ENCODE measurements at places on chromosomes 3 and 15. TPM values are rescaled to one million over a fixed set of nuclear protein-coding genes. Genes with fewer than 3 reads are reported as not detected.
A peak's percentile ranks its signal among the peaks of the same experiment; 100 is the strongest.

KBTBD13 gene
- total RNA-seq: not detected

EIF4E3 gene
- total RNA-seq: 63.7 TPM

RETNLB gene
- total RNA-seq: not detected

GRCh38 chr15:62894322-62895085 is 148.0 kb upstream of the TPM1 start:
- H3K27me3 ChIP-seq: peaks cover 50% of the 10 kb centered on the region
- H3K36me3 ChIP-seq: peaks cover 3% of the 10 kb centered on the region
- no peak overlapping the region for H3K4me3 ChIP-seq
- H3K27ac ChIP-seq: no peak overlapping the region

GRCh38 chr3:46559091-46559704 is 6.9 kb downstream of the LRRC2 start:
- H3K27ac ChIP-seq: no peak overlapping the region
- no peaks in the 10 kb centered on the region for H3K36me3 ChIP-seq
- peak overlapping the region; percentile 93 for H3K4me3 ChIP-seq
- H3K4me1 ChIP-seq: peaks cover 15% of the 10 kb centered on the region
- DNase-seq: no peak

DNA sequence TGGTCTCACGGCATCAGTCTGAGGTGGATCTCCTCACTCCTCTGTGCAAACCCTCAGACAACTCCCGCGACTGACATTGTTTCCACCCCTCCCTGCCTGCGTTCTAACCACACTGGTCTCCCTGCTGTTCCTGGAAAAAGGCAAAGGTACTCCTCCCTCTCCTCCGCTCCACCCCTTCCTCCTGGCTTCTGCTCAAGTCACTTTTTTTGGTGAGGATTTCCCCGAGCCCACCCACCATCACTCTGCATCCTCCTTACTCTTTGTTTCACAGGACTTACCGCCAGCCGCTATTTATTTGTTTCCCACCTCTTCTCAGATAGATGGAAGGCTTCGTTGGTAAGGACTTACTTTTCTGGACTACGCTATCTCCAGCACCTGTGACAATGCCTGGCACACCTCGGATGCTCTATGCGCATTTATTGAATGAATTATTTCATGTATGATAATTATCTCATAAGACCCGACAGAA is 25.6 kb downstream of the PRR23E start:
- no peaks in the 10 kb centered on the region for H3K4me1 ChIP-seq
- H3K27ac ChIP-seq: no peak overlapping the region
- H3K27me3 ChIP-seq: peaks cover 14% of the 10 kb centered on the region
- DNase-seq: no peak
- H3K4me3 ChIP-seq: no peak overlapping the region
- peaks cover 2% of the 10 kb centered on the region for H3K36me3 ChIP-seq

GRCh38 chr3:196192524-196193051 is 18.6 kb downstream of the ZDHHC19 start:
- no peak for DNase-seq
- peak overlapping the region; percentile 90 for H3K4me3 ChIP-seq
- H3K36me3 ChIP-seq: peaks cover 4% of the 10 kb centered on the region
- H3K27ac ChIP-seq: peak overlapping the region; percentile 99

- no peak overlapping the region for H3K27ac ChIP-seq
- H3K36me3 ChIP-seq: peaks cover 3% of the 10 kb centered on the region
- H3K4me1 ChIP-seq: peaks cover 8% of the 10 kb centered on the region
- no peaks in the 10 kb centered on the region for H3K27me3 ChIP-seq
Measured at GRCh38 chr3:17579289-17580031, 163.0 kb downstream of the TBC1D5 start.

DNA sequence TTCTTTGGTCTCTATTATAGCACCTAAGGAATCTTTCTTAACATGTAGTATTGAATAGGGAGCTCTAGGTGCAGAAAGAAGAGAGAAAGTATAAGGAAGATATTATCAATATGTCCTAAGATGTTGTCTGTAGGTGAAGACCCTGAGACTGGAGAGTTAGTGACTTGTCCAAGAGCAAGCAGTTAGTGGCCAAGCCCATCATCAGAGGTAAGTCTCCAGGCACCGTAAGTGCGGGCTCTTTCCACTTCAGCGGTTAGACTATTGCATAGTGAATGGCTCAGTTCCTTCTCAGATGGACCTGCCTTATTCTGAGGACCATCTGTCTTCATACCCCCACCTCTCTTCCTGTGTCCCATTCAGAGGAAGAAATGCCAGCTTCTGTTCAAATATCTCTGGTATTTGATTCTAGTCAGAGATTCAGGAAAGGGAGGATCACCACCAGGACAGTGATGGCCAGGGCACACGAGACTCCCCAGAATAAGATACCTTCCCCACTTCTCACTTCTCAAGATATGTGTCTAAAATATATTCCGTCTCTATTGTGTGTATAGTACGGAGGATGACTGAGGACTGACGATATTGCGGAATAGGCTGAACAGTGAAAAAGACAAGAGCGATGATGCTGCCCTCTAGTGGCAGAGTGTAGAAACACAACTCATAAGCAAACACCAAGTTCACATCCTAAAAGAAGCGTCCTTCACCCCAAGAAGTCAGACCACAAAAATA is 19.1 kb upstream of the ADGRG7 start:
- DNase-seq: peak; percentile 35
- H3K27me3 ChIP-seq: peaks cover 7% of the 10 kb centered on the region
- peak overlapping the region; percentile 47 for H3K4me3 ChIP-seq
- no peaks in the 10 kb centered on the region for H3K36me3 ChIP-seq
- no peak overlapping the region for H3K27ac ChIP-seq

DNA sequence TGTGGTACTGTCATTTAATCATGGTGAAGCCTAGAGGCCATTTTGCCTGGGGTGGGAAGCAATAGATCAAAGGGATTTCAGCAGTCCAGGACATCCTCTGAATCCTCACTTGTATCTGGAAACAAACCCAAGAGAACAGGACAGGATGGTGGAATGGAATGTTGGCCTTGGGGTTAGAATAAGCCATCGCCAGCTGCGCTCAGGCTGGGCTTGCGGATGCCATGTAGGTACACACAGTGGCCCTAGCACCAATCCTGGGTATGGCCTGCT is 76.5 kb upstream of the ALDH1A3 start:
- H3K36me3 ChIP-seq: no peaks in the 10 kb centered on the region
- no peak overlapping the region for H3K4me3 ChIP-seq
- DNase-seq: no peak
- H3K27ac ChIP-seq: no peak overlapping the region

DNA sequence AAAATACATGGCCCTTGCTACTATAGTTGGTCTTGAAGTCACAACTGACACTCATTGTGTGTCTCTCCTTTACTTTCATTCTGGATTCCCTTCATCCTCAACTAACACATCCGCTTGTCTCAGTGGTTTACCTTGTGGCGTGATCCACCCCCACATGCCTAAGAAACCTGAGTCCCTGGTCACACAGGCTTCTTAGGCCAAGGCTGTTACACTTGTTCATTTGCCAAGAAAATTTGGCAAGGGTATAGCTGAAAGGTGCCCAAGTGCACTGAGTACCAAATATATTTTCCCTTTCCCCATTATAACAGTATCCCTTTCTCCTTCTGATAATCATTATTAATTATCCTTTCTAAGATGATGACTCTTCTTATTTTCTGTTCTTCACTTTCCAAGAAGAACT is 207.6 kb upstream of the STAC start:
- H3K4me1 ChIP-seq: no peaks in the 10 kb centered on the region
- H3K27me3 ChIP-seq: no peaks in the 10 kb centered on the region
- H3K36me3 ChIP-seq: no peaks in the 10 kb centered on the region
- no peak overlapping the region for H3K27ac ChIP-seq

DNA sequence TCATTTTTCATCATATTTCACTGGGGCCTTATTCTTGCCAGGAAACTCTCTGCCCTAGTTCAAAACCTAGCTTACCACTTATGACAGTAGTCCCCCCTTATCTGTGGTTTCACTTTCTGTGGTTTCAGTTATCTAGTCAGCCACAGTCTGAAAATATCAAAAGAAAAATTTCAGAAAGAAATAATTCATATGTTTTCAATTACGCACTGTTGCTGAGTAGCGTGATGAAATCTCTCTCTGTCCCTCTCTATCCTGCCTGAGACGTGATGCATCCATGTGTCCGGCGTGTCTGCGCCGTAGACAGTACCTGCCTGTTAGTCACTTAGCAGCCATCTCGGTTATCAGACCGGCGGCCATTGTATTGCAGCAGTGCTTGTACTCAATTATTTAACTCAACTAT is 369.9 kb upstream of the MCTP2 start:
- peaks cover 2% of the 10 kb centered on the region for H3K36me3 ChIP-seq
- DNase-seq: no peak
- peaks cover 24% of the 10 kb centered on the region for H3K27me3 ChIP-seq
- H3K27ac ChIP-seq: peak overlapping the region; percentile 24
- H3K4me1 ChIP-seq: peaks cover 20% of the 10 kb centered on the region

GRCh38 chr3:147414390-147415138 is 5.4 kb downstream of the ZIC1 start:
- no peak for DNase-seq
- H3K27me3 ChIP-seq: peaks cover 73% of the 10 kb centered on the region
- peaks cover 6% of the 10 kb centered on the region for H3K4me1 ChIP-seq
- H3K4me3 ChIP-seq: no peak overlapping the region
- H3K36me3 ChIP-seq: peaks cover 3% of the 10 kb centered on the region
- no peak overlapping the region for H3K27ac ChIP-seq

DNA sequence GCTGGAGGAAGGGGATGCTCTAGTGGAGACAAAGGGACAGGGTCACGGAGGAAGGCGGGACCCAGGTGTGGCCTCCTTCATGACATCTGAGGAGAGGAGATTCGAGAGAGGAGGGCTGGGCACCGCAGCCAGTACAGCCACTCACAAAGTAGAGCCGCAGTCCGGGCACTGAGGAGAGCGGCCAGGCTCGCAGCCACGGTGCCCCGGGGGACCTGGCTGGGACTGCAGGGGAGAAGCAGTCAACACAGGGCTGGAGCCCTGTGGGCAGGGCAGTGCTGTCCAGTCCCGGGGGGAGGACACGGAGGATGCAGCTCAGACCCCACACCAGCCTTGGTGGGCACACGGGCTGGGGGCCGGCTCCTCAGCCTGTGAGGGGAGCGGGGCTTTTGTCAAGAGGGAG is 40.3 kb downstream of the HMCES start:
- no peaks in the 10 kb centered on the region for H3K27me3 ChIP-seq
- peaks cover 11% of the 10 kb centered on the region for H3K4me1 ChIP-seq
- no peak overlapping the region for H3K4me3 ChIP-seq
- H3K27ac ChIP-seq: no peak overlapping the region
- peaks cover 2% of the 10 kb centered on the region for H3K36me3 ChIP-seq

GRCh38 chr3:178174201-178174915 is 361.9 kb upstream of the KCNMB2 start:
- H3K4me1 ChIP-seq: no peaks in the 10 kb centered on the region
- no peak overlapping the region for H3K27ac ChIP-seq
- no peaks in the 10 kb centered on the region for H3K36me3 ChIP-seq
- no peaks in the 10 kb centered on the region for H3K27me3 ChIP-seq

DNA sequence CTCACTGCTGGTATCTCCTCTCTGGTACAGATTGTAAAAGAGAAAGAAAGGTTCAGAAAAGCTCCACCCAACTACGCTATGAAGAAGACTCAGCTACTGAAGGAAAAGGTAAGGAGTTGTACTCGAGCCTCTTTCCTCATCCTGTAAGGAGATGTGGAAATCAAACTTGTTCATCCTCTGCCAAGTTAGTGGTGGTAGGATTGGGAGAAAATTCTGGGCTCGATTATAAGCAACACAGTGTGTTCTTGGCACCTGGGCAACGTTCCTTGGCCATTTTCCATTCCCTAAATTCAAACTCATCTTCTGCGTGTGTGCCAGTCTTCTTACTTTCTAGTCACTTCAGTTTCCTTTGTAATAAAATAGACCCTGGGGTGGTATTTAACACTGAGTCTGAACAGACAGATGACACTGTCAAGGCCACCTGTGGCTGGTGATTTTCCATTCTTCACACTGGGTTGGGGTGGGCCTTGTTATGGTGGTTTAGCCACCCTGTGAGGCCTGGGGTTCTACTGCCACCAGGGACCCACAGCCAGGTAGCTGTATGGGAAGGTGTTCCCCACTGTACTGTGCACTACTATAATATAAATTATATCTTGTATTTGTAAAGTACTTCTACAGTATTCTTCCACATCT is 17.1 kb upstream of the ITPKA start:
- H3K27ac ChIP-seq: no peak overlapping the region
- DNase-seq: no peak
- peaks cover 2% of the 10 kb centered on the region for H3K4me1 ChIP-seq
- no peak overlapping the region for H3K4me3 ChIP-seq

GRCh38 chr3:198028718-198029117 is 68.7 kb downstream of the LMLN start:
- H3K4me1 ChIP-seq: peaks cover 4% of the 10 kb centered on the region
- peaks cover 6% of the 10 kb centered on the region for H3K36me3 ChIP-seq
- DNase-seq: no peak
- H3K27me3 ChIP-seq: no peaks in the 10 kb centered on the region

DNA sequence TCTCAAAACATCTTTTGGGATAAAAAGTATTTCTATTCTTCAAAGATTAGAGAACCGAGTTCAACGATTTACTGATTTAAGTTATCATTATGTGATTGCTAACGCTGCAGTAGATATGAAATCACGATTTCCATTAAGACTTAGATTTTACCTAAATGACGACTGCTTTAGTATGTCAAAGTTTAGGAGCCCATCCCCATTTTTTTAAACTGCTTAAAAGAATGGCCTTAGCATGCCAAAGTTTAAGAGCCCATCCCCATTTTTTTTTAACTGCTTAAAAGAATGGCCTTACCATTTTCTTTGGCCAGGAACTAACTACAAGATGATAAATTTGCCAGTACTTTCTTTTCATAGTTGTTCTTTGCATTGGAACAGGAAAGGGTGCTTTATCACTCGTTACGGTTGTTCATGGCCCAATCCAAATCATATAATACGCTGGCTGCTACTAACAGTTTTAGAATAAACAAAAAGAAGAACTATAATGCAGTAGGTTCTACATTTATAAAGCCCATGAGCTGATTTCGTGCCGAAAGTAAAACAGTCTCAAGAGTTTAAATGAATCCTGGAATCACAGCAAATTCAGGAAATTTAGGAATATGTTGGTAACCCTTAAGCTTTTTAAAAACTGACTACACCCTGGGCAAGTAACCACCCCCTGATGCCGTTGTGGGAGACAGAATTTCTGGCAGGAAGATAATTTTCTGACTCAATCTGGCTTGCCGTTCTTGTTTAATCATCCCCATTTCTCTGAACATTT is 869 bp upstream of the TSC22D2 start:
- no peaks in the 10 kb centered on the region for H3K36me3 ChIP-seq
- no peaks in the 10 kb centered on the region for H3K27me3 ChIP-seq
- H3K4me1 ChIP-seq: peaks cover 21% of the 10 kb centered on the region
- peak overlapping the region; percentile 97 for H3K4me3 ChIP-seq
